HCT116 (cell line): ENCODE measurements at places on chromosomes 12 and 14. TPM values are rescaled to one million over a fixed set of nuclear protein-coding genes. Genes with fewer than 3 reads are reported as not detected.
A peak's percentile ranks its signal among the peaks of the same experiment; 100 is the strongest.

Gene TC2N
- 15.9 TPM for total RNA-seq

DNA sequence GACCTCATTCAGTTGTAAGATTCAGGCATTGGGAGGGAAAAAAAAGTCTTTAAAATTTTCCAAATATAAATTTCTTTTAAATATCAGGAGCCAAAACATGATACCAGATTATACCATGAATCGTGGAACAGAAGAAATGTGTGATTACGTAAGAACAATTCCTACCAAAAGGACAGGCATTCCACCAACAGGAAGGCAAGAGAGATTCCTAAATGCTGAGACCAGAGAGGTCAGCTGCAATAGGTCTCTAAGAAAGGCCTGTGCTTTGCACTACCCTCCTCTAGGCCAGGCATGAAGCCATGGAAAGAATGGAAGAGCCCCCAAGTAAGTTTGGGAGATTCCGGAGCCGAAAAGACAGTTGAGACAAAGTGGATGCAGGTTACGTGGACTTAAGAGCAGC lies 83.7 kb downstream of the PTGER2 start:
- H3K27ac ChIP-seq, result no peak overlapping the region
- no peaks in the 10 kb centered on the region for H3K36me3 ChIP-seq
- DNase-seq, result no peak
- no peaks in the 10 kb centered on the region for H3K4me1 ChIP-seq
- no peak overlapping the region for H3K4me3 ChIP-seq

Gene HOXC6
- total RNA-seq, result 3.1 TPM

GRCh38 chr14:90514015-90514398 lies 117.2 kb downstream of the CALM1 start:
- H3K4me1 ChIP-seq, result peaks cover 22% of the 10 kb centered on the region
- no peak for DNase-seq
- H3K36me3 ChIP-seq, result no peaks in the 10 kb centered on the region
- H3K27ac ChIP-seq, result no peak overlapping the region

Gene PRH2
- not detected for total RNA-seq

GRCh38 chr12:51351913-51352532 lies 5.5 kb upstream of the CELA1 start:
- DNase-seq, result peak; percentile 27
- H3K36me3 ChIP-seq, result no peaks in the 10 kb centered on the region
- H3K4me1 ChIP-seq, result no peaks in the 10 kb centered on the region
- H3K27ac ChIP-seq, result no peak overlapping the region
- no peaks in the 10 kb centered on the region for H3K27me3 ChIP-seq

Gene NTF3
- total RNA-seq, result not detected

- no peaks in the 10 kb centered on the region for H3K27me3 ChIP-seq
- H3K27ac ChIP-seq, result no peak overlapping the region
- no peaks in the 10 kb centered on the region for H3K4me1 ChIP-seq
- H3K36me3 ChIP-seq, result no peaks in the 10 kb centered on the region
Measured at GRCh38 chr12:32618115-32618514, 61.0 kb upstream of the DNM1L start.

DNA sequence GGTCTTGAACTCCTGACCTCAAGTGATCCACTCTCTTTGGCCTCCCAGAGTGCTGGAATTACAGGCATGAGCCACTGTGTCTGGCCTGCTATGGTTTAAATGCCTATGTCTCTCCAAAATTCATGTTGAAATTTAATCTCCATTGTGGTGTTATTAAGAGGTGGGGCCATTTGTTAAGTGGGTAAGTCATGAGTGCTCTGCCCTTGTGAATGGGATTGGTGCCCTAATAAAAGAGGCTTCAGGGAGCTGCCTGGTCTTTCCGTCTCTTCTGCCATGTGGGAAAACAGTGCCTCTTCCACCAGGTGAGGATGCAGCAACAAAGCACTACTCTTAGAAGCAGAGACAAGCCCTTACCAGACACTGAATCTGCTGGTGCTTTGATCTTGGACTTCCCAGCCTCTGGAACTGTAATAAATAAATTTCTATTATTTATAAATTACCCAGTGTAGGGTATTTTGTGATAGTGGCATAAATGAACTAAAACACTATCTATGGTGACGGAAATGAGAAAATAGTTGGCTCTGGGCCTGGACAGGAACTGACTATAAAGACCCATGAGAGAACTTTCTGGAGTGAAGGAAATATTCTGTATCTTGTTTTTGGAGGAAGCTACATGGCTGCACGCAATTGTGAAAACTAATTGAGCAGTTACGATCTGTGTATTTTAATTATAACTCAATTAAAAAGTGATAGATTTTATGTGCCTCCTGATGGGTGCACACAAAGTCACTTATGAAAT lies 12.1 kb upstream of the ATP23 start:
- DNase-seq, result no peak
- no peak overlapping the region for H3K27ac ChIP-seq
- no peaks in the 10 kb centered on the region for H3K27me3 ChIP-seq
- H3K4me3 ChIP-seq, result no peak overlapping the region

Gene SCNN1A
- total RNA-seq, result 118 TPM

GRCh38 chr12:95582230-95583058 lies 31.2 kb upstream of the USP44 start:
- no peak overlapping the region for H3K4me3 ChIP-seq
- no peaks in the 10 kb centered on the region for H3K4me1 ChIP-seq
- peak; percentile 51 for DNase-seq
- H3K27ac ChIP-seq, result no peak overlapping the region

Gene MIPOL1
- total RNA-seq, result 15.4 TPM

GRCh38 chr12:100661300-100661951 lies 87.9 kb downstream of the GAS2L3 start:
- H3K27ac ChIP-seq, result no peak overlapping the region
- no peaks in the 10 kb centered on the region for H3K36me3 ChIP-seq
- H3K4me1 ChIP-seq, result no peaks in the 10 kb centered on the region

DNA sequence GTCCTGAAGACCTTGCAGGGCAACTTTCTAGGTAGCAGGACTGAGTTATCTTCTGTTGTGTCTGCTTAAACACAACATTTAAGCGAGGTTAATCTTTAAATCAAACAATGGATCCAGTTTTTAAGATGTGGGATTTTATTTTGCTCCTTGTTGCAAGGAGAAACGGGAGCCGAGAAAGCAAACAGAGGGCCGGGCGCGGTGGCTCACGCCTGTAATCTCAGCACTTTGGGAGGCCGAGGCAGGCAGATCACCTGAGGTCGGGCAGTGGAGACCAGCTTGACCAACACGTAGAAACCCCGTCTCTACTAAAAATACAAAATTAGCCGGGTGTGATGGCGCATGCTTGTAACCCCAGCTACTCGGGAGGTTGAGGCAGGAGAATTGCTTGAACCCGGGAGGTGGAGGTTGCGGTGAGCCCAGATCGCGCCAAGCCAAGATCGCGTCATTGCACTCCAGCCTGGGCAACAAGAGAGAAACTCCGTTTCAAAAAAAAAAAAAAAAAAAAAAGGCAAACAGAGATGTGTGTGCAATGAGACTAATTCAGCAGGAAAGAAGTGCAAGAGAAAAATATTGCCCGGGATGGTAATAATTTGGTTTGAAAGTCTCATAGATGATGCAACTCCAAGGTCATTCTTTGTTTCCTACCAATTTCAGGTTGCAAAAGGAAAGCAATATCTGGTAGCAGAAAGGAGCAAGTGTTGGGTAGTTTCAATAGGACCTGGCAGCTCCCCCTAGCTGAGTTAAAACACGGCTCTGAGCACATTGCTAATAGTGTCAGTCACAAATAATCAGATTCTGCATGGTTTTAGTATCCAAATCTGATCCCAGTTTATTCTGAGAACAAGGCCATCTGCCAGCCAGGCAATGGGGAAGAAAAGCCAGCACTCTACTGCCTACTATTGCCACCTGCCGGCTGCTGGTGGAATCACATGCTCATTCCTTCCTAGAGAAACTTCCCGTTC lies 141.4 kb downstream of the PPM1H start:
- no peaks in the 10 kb centered on the region for H3K27me3 ChIP-seq
- H3K36me3 ChIP-seq, result no peaks in the 10 kb centered on the region
- no peak overlapping the region for H3K27ac ChIP-seq
- peaks cover 2% of the 10 kb centered on the region; the same call in 1 of the 2 replicates for H3K4me1 ChIP-seq

- no peaks in the 10 kb centered on the region for H3K27me3 ChIP-seq
- no peaks in the 10 kb centered on the region for H3K4me1 ChIP-seq
- no peak overlapping the region for H3K4me3 ChIP-seq
- DNase-seq, result no peak
- no peak overlapping the region for H3K27ac ChIP-seq
Measured at GRCh38 chr14:85142982-85143381, 387.0 kb upstream of the FLRT2 start.

Gene STXBP6
- total RNA-seq, result 0.27 TPM

DNA sequence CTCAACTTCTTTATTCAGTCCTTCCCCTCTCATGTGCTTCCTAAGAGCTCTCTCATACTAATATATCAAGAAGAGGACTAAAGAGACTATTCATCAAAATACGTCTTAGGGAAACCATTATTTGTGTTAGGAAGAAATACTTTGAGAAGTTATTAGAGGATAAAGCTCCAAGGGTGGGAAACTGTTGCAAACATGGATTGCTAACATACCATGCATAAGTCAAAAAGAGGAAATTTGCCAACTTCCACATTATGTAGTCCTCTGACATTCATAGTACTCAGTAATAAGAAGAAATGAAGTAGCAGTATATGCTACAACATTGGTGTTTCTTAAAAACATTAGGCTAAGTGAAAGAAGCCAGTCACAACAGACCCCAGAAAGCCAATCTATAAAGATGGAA lies 128.8 kb upstream of the CLEC14A start:
- no peaks in the 10 kb centered on the region for H3K36me3 ChIP-seq
- H3K4me3 ChIP-seq, result no peak overlapping the region
- no peak overlapping the region for H3K27ac ChIP-seq
- H3K27me3 ChIP-seq, result no peaks in the 10 kb centered on the region
- no peaks in the 10 kb centered on the region for H3K4me1 ChIP-seq

Gene ANO2
- total RNA-seq, result not detected

GRCh38 chr14:77306851-77307496 lies 13.7 kb downstream of the POMT2 start:
- no peak for DNase-seq
- no peaks in the 10 kb centered on the region for H3K27me3 ChIP-seq
- peaks cover 22% of the 10 kb centered on the region for H3K4me1 ChIP-seq
- no peak overlapping the region for H3K4me3 ChIP-seq
- no peaks in the 10 kb centered on the region for H3K36me3 ChIP-seq

- no peak for DNase-seq
- H3K4me3 ChIP-seq, result no peak overlapping the region
- H3K36me3 ChIP-seq, result no peaks in the 10 kb centered on the region
- H3K27me3 ChIP-seq, result no peaks in the 10 kb centered on the region
Measured at GRCh38 chr12:28222081-28222700, 31.9 kb downstream of the CCDC91 start.

GRCh38 chr12:52797529-52797894 lies 1.6 kb upstream of the KRT3 start:
- no peaks in the 10 kb centered on the region for H3K36me3 ChIP-seq
- no peaks in the 10 kb centered on the region for H3K27me3 ChIP-seq

Gene SLCO1B3
- total RNA-seq, result 5.4 TPM

- no peaks in the 10 kb centered on the region for H3K4me1 ChIP-seq
- H3K27me3 ChIP-seq, result peaks cover 13% of the 10 kb centered on the region
- no peak overlapping the region for H3K27ac ChIP-seq
- no peaks in the 10 kb centered on the region for H3K36me3 ChIP-seq
- no peak for DNase-seq
- no peak overlapping the region for H3K4me3 ChIP-seq
Measured at GRCh38 chr12:5620896-5621295, 189.0 kb downstream of the NTF3 start.

Gene PCED1B
- total RNA-seq, result 0.86 TPM

GRCh38 chr14:54396183-54396492 lies 669 bp upstream of the CDKN3 start:
- peaks cover 4% of the 10 kb centered on the region; the same call in 1 of the 2 replicates for H3K36me3 ChIP-seq
- H3K4me1 ChIP-seq, result peaks cover 21% of the 10 kb centered on the region
- no peaks in the 10 kb centered on the region for H3K27me3 ChIP-seq
- peak overlapping the region; percentile 25; the same call in 1 of the 2 replicates for H3K27ac ChIP-seq
- DNase-seq, result no peak

- no peak for DNase-seq
- peaks cover 19% of the 10 kb centered on the region for H3K4me1 ChIP-seq
- peak overlapping the region; percentile 45 for H3K4me3 ChIP-seq
- H3K27ac ChIP-seq, result peak overlapping the region; percentile 32; the same call in 1 of the 2 replicates
Measured at GRCh38 chr12:94873734-94874517, 129.6 kb downstream of the NDUFA12 start.
